ENCODE measurements at places on chromosomes 7 and 10. TPM values are rescaled to one million over a fixed set of nuclear protein-coding genes. Genes with fewer than 3 reads are reported as not detected.
A peak's percentile ranks its signal among the peaks of the same experiment; 100 is the strongest.

DNA sequence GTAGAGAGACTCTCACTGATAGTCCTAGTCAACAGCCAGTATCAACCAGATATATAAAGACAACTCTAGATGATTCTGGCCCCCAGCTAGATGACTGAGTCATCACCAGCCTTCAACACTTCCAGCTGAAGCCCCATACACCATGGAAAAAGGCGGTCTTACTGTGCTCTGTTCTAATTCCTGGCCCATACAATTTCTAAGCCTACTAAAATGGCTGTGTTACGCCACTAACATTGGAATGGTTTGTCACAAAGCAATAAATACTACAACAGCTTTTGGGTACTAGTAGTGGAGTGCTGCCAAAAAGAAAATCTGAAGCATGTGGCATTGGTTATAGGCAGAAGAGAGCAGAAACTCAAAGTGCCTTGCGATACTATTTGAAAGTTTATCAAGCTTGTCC is 13.0 kb upstream of the TES start:
- no peaks in the 10 kb centered on the region for H3K36me3 ChIP-seq
- no peaks in the 10 kb centered on the region for H3K4me1 ChIP-seq
- no peak for DNase-seq
- H3K27ac ChIP-seq: no peak overlapping the region
- H3K27me3 ChIP-seq: no peaks in the 10 kb centered on the region
- H3K4me3 ChIP-seq: no peak overlapping the region

RBM20 gene
- polyA plus RNA-seq: 0.88 TPM

- H3K27ac ChIP-seq: no peak overlapping the region
- no peaks in the 10 kb centered on the region for H3K27me3 ChIP-seq
- no peaks in the 10 kb centered on the region for H3K4me1 ChIP-seq
- H3K36me3 ChIP-seq: peaks cover 2% of the 10 kb centered on the region
Observed at GRCh38 chr7:90842430-90842788, 246.3 kb downstream of the CDK14 start.

CEP41 gene
- polyA plus RNA-seq: 8.1 TPM

DNA sequence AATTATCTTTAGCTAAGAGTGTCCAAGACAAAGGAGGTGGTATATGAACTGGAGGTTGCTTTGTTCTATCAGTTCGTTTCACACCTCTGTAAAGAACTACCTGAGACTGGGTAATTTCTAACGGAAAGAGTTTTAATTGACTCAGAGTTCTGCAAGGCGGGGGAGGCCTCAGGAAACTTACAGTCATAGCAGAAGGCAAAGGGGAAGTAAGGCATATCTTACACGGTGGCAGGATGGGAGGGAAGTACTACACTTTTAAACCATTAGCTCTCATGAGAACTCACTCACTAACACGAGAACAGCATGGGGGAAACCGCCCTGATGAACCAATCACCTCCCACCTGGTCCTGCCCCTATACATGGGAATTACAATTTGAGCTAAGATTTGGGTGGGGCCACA is 1202.3 kb upstream of the LRRTM3 start:
- H3K27ac ChIP-seq: no peak overlapping the region
- H3K4me3 ChIP-seq: no peak overlapping the region
- H3K27me3 ChIP-seq: no peaks in the 10 kb centered on the region
- no peaks in the 10 kb centered on the region for H3K36me3 ChIP-seq

TLX1 gene
- polyA plus RNA-seq: not detected

- H3K27me3 ChIP-seq: no peaks in the 10 kb centered on the region
- no peaks in the 10 kb centered on the region for H3K4me1 ChIP-seq
- no peak overlapping the region for H3K4me3 ChIP-seq
- no peak for DNase-seq
- H3K27ac ChIP-seq: no peak overlapping the region
Observed at GRCh38 chr7:52917982-52918578, 117.4 kb upstream of the POM121L12 start.

GRCh38 chr7:71548746-71549145 is 416.8 kb downstream of the GALNT17 start:
- H3K27me3 ChIP-seq: no peaks in the 10 kb centered on the region
- H3K36me3 ChIP-seq: no peaks in the 10 kb centered on the region
- DNase-seq: no peak
- no peak overlapping the region for H3K27ac ChIP-seq
- no peak overlapping the region for H3K4me3 ChIP-seq

GRCh38 chr10:63260103-63260859 is 127.2 kb downstream of the NRBF2 start:
- DNase-seq: no peak
- H3K4me1 ChIP-seq: peaks cover 41% of the 10 kb centered on the region
- H3K27me3 ChIP-seq: no peaks in the 10 kb centered on the region
- no peak overlapping the region for H3K4me3 ChIP-seq
- no peak overlapping the region for H3K27ac ChIP-seq

ZMIZ1 gene
- polyA plus RNA-seq: 14.2 TPM

LDB3 gene
- 3.3 TPM for polyA plus RNA-seq

NPFFR1 gene
- polyA plus RNA-seq: not detected

GRCh38 chr7:111006691-111007090 is 84.2 kb upstream of the LRRN3 start:
- no peaks in the 10 kb centered on the region for H3K4me1 ChIP-seq
- H3K4me3 ChIP-seq: no peak overlapping the region
- H3K27ac ChIP-seq: no peak overlapping the region

AGAP4 gene
- polyA plus RNA-seq: 9.6 TPM

- no peaks in the 10 kb centered on the region for H3K27me3 ChIP-seq
- no peak overlapping the region for H3K27ac ChIP-seq
- no peaks in the 10 kb centered on the region for H3K4me1 ChIP-seq
- H3K36me3 ChIP-seq: no peaks in the 10 kb centered on the region
- DNase-seq: no peak
- H3K4me3 ChIP-seq: no peak overlapping the region
Observed at GRCh38 chr7:100406767-100407166, 21.7 kb downstream of the ZCWPW1 start.

DNA sequence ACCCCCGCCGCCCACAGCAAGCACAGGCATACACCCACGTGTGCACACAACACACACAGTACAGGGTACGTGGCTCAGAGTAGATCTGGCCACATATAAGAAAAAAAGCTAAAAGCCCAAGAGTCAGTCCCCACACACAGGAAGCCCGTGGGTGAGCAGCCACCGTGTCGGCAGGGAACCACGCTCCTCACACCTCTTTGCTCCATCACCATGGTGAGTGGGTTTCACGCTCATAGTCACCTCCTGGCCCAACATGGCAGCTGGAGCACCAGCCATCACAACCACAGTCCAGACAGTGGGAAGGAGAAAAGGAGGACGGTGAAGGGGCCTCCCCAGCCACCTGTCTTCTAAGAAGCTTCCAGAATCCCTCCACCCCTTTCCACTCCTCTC is 76.0 kb upstream of the PDGFA start:
- DNase-seq: no peak
- no peak overlapping the region for H3K4me3 ChIP-seq
- no peaks in the 10 kb centered on the region for H3K36me3 ChIP-seq
- H3K4me1 ChIP-seq: no peaks in the 10 kb centered on the region
- H3K27me3 ChIP-seq: no peaks in the 10 kb centered on the region
- no peak overlapping the region for H3K27ac ChIP-seq

GNGT1 gene
- not detected for polyA plus RNA-seq

AASS gene
- polyA plus RNA-seq: 4.9 TPM

GPR146 gene
- polyA plus RNA-seq: 7.6 TPM

DYNC1I1 gene
- polyA plus RNA-seq: 2.3 TPM

SPDYE5 gene
- polyA plus RNA-seq: not detected

GRCh38 chr7:12281038-12281437 is 69.9 kb downstream of the TMEM106B start:
- H3K27ac ChIP-seq: no peak overlapping the region
- DNase-seq: no peak
- no peaks in the 10 kb centered on the region for H3K4me1 ChIP-seq

- H3K4me3 ChIP-seq: peak overlapping the region; percentile 12
- DNase-seq: no peak
- no peaks in the 10 kb centered on the region for H3K36me3 ChIP-seq
- H3K4me1 ChIP-seq: no peaks in the 10 kb centered on the region
Observed at GRCh38 chr7:32204361-32205018, 134.3 kb upstream of the PDE1C start.

DNA sequence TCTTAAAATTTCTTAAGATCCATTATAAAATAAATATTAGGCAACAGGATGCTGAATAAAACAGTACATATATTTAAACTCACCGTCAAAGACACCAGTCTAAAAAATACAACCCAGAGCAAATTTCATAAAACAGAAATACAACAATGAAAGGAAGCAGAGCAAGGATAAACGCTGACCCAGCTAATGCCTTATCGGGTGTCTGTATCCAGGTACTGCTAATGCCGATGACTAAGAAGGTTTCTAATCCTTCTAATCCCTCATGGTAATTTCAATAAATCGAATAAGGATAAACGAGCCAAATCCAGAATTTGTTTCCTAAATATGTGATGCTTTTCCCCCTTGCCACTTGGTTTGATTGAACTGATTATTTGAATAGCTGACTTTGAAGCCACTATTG is 1.7 kb downstream of the HYCC1 start:
- DNase-seq: no peak
- H3K36me3 ChIP-seq: no peaks in the 10 kb centered on the region
- H3K27ac ChIP-seq: no peak overlapping the region
- no peaks in the 10 kb centered on the region for H3K4me1 ChIP-seq

DRGX gene
- not detected for polyA plus RNA-seq
